EL (cell line): ENCODE measurements at places on chromosomes 7 and 10.

DNA sequence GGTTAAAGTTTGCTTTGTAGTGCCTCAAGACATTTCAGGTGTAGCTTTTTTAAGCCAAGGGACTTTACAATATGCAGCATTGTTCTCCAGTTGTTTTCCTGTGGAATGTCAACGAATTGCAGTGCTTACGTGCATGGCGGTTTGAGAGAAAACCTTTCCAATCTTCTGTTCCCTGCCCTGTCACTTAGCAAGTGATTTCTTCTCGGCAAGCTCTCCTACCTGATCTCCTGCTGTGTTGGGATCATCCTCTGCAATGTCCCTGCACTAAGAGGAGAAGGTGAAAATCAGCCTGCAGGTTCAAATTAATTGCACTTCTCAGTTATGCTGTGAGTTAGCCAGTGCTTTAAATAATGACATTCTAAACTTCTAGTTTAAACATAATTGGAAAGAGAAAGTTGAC is 197.6 kb upstream of the FZD1 start:
- no peak for DNase-seq

- no peak for DNase-seq
Observed at GRCh38 chr7:19020062-19020461, 97.4 kb downstream of the TWIST1 start.

GRCh38 chr7:142855114-142855743 is 353 bp downstream of the EPHB6 start:
- DNase-seq = no peak

DNA sequence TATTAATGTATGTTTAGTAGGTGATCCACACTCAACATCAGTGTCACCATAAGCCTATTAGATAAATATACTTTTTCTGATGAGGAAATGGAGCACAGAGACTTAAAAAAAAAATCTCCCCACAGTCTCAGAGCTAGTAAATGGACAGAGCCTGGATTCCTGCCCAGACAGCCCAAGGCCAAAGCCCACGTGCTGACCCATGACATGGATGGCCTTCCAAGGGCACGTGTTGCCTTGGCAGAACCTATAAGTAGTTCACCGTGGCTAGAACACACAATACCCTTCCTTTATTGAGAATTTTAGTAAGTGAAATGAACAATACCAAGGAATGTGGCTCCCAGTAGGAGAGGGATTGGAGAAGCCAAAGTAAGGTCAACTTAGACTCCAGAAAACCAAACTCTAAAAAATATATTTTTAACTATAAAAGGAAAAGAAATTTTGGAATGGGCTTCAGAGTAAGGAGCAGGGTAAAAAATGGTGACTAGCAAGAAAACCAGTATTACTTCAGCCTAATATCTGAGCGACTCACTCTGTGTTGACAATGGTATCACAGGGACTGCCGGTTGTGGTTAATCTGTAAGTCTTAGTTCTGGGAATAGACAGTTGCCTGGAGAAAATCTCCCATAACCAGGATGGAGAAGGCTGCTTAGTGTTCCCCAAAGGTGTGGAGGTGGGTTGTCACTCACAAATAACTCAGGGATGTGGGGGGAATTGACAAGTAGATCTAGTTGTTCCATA is 223.0 kb downstream of the SORCS1 start:
- no peak for DNase-seq

GRCh38 chr7:85713171-85713570 is 526.3 kb upstream of the SEMA3D start:
- DNase-seq = no peak

- no peak for DNase-seq
Observed at GRCh38 chr7:130436253-130436652, 4.6 kb downstream of the CEP41 start.

DNA sequence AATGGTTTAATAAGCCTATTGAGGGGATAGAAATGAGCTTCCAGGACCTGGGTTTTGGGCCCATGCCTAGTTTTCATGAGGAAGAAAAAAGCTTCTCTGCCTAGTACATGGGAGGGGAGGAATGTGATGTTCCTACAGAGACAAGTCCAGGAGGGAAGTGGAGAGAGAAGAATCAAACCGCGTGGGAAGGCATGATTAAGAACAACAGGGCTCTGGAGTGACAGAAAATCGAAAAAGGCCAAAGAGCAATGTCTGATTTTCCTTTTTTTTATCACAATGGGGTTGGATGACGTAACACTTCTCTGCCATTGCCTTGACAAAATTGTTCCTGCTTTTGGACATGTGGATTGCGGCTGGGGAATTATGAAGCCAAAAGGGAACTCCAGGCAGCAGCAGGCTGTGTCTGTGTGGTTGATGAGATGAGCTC is 258.6 kb downstream of the CXCL12 start:
- DNase-seq = no peak

DNA sequence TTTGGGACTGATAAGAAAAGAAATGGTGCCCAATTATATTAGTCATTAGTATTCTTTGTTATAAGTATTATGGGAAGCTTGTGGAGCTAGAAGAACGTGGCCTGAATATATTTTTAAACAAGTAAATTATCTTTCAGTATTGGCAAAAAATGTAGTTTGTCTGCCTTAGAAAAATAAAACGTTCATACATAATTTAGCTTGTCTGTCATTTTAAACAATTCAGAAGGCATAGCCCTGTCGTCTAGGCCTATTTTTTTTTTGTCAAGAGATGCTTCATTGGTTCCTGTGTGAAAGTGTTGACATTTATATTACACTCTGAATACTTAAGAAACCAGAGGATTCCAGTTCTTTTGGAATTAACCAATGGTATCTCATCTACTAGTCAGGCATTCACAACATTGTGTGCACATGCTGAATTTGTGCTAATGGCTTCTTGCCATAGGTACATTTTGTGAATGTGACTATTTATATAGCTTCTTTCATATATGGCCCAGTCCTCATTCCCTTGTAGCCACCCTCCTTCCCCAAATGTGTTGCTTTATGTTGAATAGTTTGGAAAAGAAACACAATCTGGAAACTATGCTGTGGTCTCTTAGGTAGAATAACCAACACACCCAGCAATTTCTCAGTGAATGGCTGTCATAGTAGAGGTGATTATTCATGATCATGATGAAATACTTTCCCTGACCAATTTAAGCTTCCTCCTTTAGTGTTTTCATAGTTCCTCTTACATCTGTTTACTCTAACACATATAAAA is 435.8 kb downstream of the EXOC4 start:
- peak; percentile 34 for DNase-seq
